ENCODE measurements at places on chromosomes 2 and 18.

DNA sequence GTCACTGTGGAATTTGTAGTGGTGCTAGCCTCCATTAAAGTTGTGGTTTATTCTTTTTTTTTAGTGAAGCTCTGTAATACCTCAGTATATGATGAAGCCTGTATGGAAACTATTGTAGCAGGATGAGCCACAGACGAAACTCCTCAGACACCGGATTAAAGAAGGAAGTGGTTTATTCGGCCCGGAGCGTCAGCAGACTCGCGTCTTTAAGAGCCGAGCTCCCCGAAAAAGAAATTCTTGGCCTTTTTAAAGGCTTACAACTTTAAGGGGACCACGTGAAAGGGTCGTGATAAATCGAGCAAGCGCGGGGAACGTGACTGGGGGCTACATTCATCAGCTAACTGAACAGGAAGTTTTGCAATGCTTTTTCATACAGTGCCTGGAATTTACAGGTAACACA lies 8.1 kb upstream of the CCL20 start:
- DNase-seq: no peak

- peak; percentile 25 for DNase-seq
Measured at GRCh38 chr2:97935719-97936161, 60.0 kb downstream of the TMEM131 start.

GRCh38 chr2:35410431-35411061 lies 945.0 kb upstream of the CRIM1 start:
- peak; percentile 70 for DNase-seq

- DNase-seq: no peak
Measured at GRCh38 chr2:162422894-162423293, 79.0 kb downstream of the GCA start.

- no peak for DNase-seq
Measured at GRCh38 chr2:211468217-211468616, 911.8 kb downstream of the CPS1 start.

DNA sequence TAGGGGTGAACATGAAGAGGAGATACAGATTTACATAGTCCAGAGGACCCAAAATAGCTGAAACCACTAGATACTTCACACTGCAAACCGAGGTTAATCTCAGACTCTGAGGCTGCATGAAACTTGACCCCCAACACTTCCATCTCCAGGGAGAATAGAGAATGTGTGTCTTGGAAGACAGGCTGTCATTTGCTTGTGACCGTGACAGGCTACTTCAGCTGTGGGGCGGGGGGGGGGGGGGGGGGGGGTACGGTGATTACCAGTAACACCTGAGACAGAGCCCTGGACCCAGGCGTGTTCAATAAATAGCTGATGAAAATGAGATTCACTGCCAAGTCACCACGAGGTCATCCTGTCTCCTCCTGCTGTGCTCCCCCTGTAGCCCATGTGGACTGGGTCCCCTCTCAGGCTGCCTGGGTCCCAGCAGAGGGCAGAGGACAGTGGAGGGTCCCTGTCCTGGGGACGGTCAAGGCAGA lies 5.7 kb upstream of the KLHL29 start:
- no peak for DNase-seq

DNA sequence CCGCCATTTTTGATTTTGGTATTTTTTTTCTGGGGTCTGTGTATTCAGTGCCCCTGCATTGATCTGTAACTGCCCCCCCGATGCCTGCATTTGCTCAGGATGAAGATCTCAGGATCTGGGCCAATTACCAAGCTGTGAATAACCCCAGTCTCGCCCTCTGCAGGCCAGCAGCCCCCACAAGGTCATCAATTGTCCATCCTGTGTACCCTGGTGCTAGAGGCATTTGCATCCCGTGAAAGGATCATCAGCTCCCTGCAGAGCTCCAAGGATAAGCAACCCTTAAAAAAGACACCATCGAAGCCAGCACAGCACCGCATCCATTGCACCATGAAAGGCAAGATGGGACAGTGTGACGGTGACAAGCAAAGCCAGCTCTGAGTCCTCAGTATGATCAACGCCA lies 154.1 kb upstream of the KLHL29 start:
- peak; percentile 35 for DNase-seq

GRCh38 chr2:117086943-117087250 lies 727.6 kb upstream of the DDX18 start:
- no peak for DNase-seq

DNA sequence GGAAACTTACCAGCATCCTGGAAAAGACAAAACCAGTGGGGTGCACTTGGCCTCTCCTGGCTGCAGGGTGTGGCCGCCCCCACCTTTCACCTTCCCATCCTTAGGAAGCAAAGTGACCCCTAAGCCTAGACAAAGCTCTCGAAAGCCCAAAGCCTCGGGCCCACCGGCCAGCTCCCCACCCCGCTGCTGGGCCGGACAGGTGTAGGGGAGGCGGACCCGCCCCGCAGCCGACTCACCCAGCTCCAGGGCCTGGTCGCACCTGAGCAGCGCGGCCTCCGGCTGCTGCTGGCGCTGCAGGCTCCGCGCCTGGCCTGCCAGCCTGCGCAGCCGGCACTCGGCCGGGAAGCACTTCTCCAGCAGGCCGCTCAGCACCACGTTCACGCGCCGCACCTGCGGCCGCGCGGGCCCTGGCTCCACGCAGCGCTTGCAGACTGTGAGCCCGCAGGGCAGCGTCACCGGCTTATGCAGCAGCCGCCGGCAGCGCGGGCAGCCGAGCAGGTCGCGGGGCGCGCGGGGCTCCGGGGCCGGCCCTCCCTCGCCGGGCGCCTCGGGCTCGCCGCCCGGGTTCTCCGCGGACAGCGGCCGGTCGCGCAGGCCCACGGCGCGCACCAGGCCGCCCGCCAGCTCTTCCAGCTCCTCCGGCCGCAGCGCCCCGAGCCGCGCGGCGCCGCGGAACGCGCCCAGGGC lies 979 bp downstream of the LONRF2 start:
- DNase-seq: peak; percentile 82

DNA sequence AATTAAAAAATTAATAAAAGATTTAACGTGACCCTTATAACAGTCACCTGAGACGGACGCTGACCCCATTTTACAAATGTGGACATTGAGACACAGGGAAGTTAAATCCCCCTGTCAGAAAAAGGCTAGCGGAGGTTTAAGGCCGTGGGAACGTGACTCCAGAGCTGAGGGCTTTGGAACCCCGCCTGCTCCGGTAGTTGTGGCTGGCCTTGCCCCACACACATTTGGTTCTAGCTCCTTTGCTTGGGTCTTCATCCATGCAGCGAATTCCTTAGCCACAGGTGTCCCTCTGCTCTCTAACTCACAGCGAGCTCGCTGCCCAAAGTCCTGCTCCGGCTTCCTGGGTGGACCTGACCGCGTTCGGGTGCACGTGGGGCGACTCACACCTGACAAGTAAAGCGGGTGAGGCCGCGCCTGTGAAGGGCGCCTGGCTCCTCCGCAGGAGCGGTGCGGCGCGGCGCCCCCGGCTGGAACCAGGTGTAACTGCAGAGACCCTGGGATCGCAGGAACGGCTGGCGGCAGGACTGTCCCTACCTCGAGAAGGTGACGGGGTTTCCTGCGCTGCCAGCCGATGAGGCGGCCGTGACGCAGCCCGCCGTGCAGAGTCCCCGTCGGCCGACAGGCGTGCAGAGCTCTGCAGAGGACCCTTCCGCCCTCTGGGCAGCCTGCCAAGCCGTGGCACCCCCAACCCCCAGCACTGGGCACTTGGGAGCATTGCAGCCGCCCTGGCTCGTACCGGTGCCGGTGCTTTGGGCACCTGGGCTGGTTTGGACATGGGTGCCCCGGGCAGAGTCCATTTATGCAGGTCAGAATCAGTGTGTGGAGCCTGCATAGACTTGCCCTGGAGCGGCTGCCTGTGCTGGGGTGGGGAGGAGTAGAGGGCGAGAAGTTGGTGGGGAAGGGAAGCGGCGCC lies 2.4 kb upstream of the PROC start:
- peak; percentile 95 for DNase-seq

DNA sequence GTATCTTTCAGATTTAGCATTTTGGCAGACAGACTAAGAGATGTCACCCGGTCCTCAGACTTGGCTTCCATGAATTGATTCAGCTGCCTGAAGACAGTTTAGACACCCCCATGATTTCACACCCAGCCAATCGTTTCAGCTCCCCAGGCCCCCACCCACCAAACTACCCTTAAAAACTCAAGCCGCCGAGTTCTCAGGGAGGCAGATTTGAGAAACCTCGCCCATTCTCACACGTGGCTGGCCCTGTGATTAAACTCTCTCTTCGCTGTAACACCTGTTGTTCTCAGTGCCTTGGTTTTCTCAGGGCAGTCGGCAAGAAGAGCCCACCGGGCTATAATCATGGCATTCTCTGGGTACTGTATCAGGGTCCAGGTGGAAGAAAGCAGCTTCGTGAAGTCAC lies 35.2 kb downstream of the UXS1 start:
- DNase-seq: no peak

DNA sequence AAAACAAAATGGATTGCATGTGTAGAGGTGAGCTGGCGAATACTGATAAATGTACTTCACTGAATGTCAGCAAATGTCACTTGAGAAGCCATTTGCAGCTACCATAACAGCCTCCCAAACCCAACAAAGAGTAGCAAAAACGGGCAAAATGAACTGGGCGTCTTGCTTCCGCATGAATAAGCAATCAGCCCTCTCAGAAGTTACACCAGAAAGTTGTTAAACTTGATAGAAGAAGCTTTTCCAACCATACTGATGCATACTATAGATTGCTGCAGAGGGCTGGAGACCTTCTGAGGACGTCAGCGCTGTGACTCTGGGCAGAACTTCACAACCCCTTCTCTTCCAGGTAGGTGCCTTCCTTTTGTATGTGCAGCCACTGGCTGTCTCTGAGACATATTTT lies 18.7 kb upstream of the SIX3 start:
- DNase-seq: no peak

DNA sequence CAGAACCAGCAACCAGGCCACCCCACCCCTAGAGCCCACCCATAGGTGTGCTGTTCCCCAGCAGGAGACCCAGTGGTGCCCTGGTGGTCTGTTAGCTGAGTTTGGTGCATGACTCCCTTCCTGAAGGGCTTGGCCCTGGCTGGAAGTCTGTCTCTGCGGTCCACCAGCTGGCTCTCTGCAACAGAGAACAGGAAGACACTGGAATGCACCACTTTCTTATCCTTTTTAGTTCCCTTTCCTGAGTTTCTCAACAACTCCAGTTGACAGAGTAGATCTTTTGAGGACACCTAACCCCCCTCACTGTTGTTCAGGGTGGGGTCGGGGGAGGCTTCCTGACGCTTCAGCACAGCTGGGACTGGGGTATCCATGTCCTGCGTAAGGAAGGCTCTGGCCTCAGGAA lies 11.9 kb upstream of the RPL37A start:
- no peak for DNase-seq

- DNase-seq: no peak
Measured at GRCh38 chr2:154097833-154098398, 226.2 kb downstream of the GALNT13 start.

DNA sequence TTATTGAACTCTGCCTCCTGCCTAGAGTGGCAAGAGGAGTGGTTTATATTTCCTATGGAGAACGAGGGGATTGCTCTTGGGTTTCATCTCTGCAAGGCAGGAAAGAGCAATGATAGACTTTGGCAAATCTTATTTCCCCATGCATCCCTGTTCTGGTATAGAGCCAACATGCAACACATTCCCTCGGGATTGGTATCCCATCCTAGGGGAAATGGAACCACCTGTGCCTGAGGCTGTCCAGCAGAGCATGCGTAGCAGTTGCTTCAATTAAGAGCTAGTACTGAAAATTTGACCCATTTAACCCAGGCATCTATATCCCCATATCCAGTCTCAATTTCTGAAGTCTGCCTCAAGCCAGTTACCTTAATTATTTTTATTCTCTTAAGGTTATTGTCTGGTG lies 205.3 kb downstream of the KCNS3 start:
- DNase-seq: no peak

DNA sequence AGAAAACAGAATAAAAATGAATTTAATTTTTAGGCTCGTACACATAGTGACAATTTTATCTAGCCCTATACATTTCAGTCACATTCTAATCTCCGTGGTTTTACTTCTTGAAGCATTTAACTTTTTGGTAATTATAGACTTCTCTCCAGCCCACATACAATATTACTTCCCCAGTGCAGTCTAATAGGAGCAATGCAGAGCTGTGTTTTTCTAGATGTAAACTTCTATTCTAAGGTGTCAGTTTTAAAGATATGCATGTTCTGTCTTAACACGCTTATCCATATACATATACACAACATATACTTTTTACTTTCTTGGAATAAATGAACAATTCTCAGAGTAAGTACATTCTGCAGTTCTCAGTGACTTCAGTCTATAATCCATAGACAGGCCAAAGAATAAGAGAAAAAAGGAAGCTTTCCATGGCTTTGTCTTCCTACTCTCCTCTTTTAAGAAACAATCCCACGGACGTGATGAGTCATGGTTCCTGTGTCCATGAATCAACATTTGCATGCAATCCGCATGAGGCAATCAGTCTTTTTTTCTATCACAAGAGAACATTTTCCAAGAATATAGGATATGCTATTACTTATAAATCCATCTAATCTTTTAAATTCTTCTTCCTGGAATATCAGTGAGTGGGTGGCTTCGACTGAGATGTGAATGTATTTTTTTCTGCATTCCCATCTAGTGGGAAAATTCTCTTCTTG lies 42.8 kb downstream of the CCDC102B start:
- peak; percentile 30 for DNase-seq

DNA sequence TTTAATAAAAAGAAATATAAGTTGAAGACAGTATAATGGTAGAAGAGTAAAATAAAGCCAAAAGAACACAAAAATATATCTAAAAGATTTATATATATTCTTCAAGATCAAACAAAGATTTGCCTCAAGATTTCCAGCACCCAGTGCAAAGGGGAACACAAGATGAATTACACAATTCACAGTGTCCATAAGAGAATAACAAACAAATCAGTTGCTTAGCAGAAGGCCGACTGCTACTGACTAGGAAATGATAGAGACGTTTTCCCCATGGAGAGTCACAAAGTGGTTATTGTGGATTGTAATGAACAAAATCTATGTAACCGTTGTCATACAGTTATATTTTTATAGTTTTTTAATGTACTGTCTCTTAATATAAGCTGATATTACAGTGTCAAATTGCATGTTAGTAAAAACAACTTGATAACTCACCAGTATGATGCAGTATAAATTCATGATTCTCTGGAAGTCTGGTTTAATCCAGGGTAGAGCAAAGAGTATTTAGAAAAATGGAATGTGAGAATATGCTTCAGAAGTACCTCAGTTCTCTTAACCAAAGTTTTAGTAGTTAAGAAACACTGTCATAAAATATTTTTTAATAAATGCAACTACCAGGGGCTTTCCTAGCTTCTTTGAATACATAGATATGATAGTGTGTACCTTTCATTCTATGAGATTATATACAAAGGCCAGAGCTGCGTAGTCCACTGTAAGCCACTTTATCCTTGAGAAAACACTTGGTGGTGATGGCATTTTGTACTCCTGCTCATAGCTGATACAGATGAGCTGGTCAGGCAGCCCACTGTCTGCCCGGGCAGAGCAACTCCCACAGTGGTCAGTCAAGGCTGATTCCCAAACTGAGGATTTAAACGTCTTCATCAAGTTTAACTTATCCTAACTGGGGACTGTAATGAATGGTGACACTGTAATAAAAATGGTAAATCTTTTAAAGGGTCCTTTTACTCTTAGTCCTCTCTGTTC lies 180.5 kb upstream of the DTNA start:
- no peak for DNase-seq

GRCh38 chr18:63336366-63337099 lies 17.0 kb upstream of the BCL2 start:
- DNase-seq: no peak

All from GM23338 (cell line).